ENCODE measurements at places on chromosomes 16 and 17.

GRCh38 chr16:68480084-68480995, 32.0 kb upstream of the SMPD3 start:
- peak; percentile 35 for DNase-seq

GRCh38 chr17:34401165-34401564, 38.1 kb upstream of the CCL1 start:
- DNase-seq, result peak; percentile 51

- no peak for DNase-seq
These were observed 3.9 kb upstream of the SGCA start for GRCh38 chr17:50161911-50162288.

DNA sequence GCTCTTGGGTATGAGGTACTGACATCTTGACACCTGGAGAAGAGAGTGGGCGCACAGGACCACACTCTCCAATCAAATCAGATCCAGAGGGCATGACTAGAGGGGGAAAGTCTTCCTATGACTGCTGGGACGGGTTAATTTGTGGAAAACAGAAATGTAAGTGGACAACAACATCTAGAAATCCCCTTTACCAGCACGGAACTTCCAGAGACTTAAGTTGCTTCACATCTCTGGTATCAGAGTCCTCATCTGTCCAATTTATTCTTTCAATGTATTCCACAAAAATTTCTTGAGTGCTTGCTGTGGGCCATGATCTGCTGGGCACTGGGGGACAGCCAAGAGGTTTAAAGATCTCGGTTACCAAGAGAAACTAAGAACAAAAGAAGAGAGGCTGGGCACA, 159.2 kb downstream of the COPRS start:
- no peak for DNase-seq

GRCh38 chr16:56985962-56986360, 3.4 kb upstream of the NLRC5 start:
- DNase-seq, result no peak

DNA sequence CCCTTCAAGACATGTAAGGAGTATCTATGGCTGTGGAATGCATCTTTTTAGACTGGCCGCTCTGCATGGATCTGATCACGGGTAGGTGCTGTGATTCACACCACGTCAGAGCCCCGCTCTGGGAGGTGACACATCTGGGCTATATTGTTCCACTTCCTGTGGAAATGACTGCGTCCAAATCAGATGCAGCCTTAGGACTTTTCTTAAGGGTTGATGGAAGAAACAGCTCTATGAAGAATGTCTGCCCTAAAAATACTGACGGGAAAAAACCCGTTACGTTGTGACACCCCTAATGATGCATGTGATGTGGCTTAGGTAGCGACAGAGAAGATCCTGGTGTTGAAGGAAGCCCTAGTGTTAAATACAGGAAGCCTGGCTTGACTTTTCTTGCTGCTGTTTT, 12.2 kb downstream of the BANP start:
- peak; percentile 46 for DNase-seq

- DNase-seq, result no peak
These were observed 12.5 kb downstream of the POLR2A start for GRCh38 chr17:7496470-7497183.

- DNase-seq, result no peak
These were observed 20.2 kb downstream of the GNAO1 start for GRCh38 chr16:56211435-56211981.

- no peak for DNase-seq
These were observed 729.4 kb downstream of the CDH11 start for GRCh38 chr16:64392456-64392855.

- DNase-seq, result no peak
These were observed 203.4 kb downstream of the GSG1L start for GRCh38 chr16:27860091-27860490.

GRCh38 chr16:893360-893759, 77.4 kb downstream of the LMF1 start:
- no peak for DNase-seq
